ENCODE measurements at places on chromosomes 7 and 10.
A peak's percentile ranks its signal among the peaks of the same experiment; 100 is the strongest.

- no peak for DNase-seq
Observed at GRCh38 chr7:144670218-144670617, 165.6 kb downstream of the TPK1 start.

DNA sequence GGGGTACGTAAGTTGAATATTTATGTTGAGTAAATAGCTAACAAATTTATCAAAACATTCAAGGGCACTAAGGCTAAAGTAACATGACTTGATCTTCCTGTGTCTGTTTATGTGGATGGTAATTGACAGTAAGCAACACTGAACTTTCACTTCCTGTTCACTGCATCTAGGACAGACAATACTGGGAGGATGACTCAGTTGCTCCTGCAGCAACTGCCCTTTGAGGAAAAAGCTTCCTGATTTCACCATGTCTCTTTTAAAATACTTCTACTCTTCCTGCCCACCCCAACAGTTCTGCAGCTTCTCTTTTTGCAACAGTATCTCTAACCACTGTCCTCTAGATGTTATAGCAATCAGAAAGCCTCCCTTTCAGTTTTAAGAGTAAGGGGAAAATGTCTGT is 76.6 kb upstream of the HGF start:
- DNase-seq, result no peak

DNA sequence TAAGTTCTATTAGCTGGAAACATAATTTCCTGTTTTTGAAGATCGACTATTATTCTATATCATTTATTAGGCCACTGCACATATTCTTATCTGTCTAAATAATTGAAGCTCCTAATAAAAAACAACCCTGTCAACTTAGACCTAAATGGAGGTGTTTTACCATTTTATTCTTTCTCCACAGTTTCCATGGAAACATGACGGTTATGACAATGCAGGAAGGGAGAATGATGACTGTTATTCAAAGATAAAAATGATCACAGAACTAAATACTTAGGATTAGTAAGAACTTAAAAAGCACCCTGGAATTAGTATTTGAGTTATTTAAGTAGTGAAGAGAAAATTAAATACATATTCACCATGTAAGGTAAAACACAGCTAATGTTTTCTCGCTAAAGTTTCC is 119.9 kb upstream of the DKK1 start:
- DNase-seq, result no peak

DNA sequence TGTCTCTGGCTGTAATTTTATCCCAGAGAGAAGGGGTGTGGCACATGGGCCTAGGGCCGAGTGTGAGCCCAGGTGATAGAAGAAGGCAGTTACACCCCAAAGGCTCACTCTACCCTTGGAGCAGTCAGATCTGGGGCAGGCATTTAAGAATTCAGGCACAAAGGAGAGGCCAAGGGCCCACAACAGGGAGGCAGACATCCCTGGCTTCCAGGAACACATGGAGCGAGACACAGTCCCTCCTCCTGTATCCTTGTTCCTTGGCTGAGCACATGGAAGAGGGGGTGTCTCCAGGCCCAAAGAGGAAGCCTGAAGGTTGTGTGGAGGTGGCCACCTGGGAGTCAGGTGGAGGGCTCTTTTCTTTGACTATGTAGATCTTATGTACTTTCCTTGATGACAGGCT is 286.2 kb downstream of the RPS24 start:
- no peak for DNase-seq

GRCh38 chr7:121420976-121421375 is 24.9 kb upstream of the FAM3C start:
- no peak for DNase-seq

GRCh38 chr7:29892231-29892630 is 85.9 kb downstream of the WIPF3 start:
- no peak for DNase-seq

- DNase-seq, result no peak
Observed at GRCh38 chr10:49518982-49519578, 19.8 kb downstream of the ERCC6 start.

GRCh38 chr10:66519616-66520015 is 406.2 kb upstream of the LRRTM3 start:
- DNase-seq, result no peak

GRCh38 chr10:63866075-63866746 is 345.0 kb downstream of the REEP3 start:
- peak; percentile 49 for DNase-seq

GRCh38 chr10:97590082-97590747 is 694 bp downstream of the C10orf62 start:
- no peak for DNase-seq

DNA sequence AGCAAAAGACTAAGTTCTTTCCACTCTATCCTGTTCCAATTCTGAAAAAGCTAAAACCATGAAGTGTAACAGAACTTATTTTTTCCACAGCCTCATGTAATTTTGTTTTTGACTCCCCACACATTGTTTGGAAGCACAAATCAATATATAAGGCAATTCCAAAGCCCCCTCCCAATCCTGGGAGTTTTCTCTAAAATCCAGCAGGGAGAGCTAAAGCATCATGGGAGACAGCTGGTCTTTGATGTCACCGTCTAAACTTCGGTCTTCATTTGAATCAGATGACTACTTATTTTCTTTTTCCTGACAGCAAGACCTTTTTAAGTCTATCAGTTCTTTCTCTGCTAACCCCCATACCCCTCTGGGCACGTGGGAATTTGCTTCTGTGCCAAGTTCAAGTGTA is 33.3 kb upstream of the PON1 start:
- no peak for DNase-seq

- DNase-seq, result no peak
Observed at GRCh38 chr10:9243941-9244411, 1189.5 kb downstream of the GATA3 start.

DNA sequence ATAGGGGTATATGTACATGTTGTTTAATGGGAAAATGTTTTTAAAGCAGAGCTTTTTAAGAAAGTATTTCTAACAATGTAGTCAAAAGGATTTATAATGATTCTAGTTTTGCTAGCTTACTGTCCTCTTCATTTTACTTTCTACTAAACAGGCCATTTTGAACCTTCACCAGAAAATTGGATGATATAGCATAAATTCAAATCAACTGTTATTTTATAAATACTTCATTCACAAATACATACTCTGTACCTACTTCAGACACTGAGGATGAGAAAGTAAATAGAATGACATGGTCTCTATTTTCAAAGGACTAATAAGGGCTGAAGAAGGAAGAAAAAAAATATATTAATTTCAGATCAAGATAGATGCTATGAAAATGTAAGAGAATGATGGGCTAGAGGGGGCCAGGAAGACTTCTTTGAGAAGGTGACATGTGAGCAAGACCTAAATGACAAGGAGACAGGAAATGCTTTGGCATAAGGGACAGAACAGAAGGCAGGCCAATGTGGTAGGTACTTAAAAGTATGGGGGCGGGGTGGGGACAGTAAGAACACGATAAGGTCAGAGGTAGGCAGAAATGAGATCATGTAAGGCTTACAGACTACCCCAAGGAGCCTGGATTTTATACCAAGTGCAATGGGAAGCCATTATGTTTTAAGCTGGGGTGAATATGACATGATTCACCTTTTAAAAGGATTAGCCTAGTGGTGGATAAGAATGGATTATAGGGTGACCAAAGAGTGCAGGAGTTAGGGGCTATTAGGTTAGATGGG is 5.2 kb downstream of the NAMPT start:
- DNase-seq, result no peak

DNA sequence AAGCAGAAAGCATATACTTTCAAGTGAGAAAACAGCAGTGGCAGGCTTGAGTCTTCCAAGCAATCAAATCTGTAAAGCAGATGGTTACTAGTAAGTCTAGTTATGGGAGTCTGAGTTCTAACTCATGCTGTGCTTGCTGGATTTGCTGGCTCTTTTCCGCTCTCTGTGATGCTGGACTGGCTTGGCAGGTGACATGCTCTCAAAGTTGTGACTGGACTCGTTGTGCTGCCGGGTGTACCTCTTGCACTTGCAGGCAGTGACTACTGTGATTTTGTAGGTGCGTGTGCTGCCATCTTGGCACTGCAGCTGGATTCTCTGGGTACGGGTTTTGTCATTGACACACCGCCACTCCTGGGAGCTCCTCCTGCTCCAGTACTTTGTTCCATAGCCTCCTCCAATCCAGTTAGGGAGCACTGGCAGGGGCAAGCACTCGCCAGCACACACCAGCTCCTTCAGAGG is 3.1 kb downstream of the SOSTDC1 start:
- DNase-seq, result no peak

DNA sequence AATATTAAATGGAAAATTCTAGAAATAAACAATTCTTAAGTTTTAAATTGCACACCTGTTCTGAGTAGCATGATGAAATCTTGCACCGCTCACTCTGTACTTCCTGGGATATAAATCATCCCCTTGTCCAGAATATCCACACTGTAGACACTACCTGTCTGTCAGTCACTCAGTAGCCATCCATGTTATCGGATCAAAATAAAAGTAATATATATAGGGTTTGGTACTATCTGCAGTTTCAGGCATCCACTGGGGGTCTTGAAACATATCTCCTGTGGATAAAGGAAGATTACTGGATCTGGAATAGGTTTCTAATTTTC is 6.8 kb downstream of the TECTB start:
- no peak for DNase-seq

- no peak for DNase-seq
Observed at GRCh38 chr10:129765664-129766550, 198.2 kb downstream of the EBF3 start.

- DNase-seq, result no peak
Observed at GRCh38 chr7:107580716-107581383, 804 bp downstream of the BCAP29 start.

DNA sequence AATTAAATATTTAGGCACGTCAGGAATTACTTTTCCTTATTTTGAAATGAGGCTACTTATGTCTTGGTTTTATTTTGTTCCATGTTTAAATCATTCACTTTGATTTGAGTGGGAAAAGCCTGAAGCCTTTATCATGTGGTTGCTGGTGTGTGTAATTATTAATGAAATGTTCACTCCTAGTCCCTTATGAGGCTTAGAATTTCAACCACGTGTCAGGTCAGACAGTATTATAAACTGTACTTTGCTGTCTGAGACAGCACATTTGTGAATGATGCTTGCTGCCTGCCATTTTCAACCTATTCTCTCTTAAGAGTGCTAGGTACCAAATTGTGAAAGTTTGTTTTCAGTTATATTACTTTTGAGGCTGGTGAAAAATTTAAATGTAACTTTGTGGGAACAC is 58.9 kb downstream of the COL17A1 start:
- peak; percentile 17 for DNase-seq

DNA sequence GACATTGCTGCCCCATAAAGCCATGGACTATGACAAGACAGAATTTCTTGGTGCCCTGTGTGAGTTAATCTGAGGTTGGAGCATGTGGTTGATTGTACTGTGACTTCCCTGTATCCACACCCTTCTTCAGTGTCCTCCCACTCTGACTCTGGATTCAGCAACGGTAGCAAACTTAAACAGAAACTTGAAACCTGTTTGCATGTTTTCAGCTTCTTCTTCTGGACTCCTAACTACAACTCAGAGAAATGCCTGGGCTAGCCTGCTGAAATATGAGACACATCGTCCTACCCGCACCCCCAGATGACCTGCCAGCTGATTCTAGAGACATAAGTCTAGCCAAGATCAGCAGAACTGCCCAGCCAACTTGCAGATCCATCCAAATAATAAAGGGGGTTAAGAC is 78.4 kb downstream of the IPMK start:
- DNase-seq, result no peak

DNA sequence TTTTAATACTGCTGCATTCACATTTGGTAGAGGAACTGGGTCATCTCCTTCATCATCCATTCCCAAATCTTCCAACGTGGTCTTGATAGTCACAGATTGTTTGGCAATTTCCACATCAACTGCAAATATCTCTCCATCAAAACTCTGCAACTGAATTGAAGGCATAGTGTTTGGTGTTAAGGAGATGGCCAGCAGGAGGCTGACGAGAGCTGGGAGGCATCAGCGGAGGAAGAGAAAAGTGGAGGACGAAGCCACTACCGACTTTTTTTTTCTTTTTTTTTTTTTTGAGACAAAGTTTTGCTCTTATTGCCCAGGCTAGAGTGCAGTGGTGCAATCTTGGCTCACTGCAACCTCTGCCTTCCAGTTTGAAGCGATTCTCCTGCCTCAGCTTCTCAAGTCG is 205.0 kb upstream of the KCTD7 start:
- DNase-seq, result no peak

GRCh38 chr7:119254742-119255141 is 1018.2 kb upstream of the KCND2 start:
- DNase-seq, result no peak

DNA sequence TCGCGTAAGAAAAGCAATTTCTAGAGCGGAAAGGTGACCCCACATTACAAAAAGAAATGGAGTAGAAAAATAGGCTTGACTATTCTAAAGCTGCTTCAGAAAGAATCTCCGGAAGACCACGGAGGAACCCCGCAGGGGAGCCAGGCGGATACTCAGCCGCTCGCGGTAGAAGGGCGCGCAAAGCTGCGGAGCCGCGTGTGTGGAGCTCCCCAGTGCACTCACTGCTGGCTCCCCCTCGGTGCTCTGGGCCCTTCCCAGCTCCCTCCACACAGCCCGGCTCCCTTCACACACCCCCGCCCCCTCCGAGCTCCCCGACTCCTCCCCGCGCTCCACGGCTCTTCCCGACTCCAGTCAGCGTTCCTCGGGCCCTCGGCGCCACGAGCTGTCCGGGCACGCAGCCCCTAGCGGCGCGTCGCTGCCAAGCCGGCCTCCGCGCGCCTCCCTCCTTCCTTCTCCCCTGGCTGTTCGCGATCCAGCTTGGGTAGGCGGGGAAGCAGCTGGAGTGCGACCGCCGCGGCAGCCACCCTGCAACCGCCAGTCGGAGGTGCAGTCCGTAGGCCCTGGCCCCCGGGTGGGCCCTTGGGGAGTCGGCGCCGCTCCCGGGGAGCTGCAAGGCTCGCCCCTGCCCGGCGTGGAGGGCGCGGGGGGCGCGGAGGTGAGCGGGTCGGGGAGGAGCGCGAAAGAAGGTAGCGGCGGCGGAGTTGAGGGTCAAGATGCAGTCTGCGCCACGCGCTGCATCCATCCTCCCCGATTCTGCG is at the start of gene STEAP2:
TSS of gene STEAP2 (plus strand) at position 350 of the 758 bp plus-strand sequence. CDS start 13,343 bp downstream, outside the sequence.
- peak; percentile 71 for DNase-seq

- DNase-seq, result no peak
Observed at GRCh38 chr7:304574-305409, 14.8 kb downstream of the FOXL3 start.

DNA sequence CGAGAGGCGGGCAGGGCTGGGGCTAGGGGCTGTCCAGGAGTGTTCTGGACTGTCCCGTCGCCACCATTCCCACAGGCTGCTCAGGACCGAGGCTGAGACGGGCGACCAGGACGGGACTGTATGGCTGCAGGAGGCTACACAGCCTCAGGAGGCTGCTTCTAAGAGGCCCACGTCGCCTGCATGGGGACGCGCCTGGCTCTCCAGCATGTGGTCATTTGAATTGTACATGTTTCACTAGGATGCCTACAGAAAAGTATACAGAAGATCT is 216.3 kb downstream of the TCERG1L start:
- no peak for DNase-seq

DNA sequence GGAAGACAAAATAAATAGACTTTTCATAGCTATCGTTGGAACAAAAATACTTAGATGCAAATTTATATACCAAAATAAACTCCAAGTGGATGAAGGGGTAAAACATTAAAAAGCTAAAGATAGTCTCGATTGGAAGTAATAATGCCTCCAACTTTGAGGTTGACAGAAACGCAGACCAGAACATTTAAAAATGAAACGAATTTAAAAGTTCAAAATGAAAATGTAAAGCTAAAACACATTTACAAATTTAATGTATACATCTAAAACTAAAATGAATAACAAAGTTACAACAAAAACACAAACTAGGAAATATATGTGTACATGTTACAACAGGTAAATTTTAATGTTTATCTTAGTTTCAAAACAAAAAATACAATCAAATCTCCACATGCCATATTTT is 107.5 kb upstream of the AKR1E2 start:
- DNase-seq, result no peak

- DNase-seq, result no peak
Observed at GRCh38 chr10:93554760-93555432, 11.6 kb upstream of the FFAR4 start.

- no peak for DNase-seq
Observed at GRCh38 chr7:30430276-30430675, 48.3 kb downstream of the NOD1 start.

Measured in left renal cortex interstitium (tissue), 4 donors.